Stimulated activated CD8-positive, alpha-beta memory T cell treated with anti-CD3 and anti-CD28 coated beads, Interleukin-2, amount 100 ng/mL, for 48 hours (primary cell): ENCODE measurements at places on chromosomes 3 and 15.

DNA sequence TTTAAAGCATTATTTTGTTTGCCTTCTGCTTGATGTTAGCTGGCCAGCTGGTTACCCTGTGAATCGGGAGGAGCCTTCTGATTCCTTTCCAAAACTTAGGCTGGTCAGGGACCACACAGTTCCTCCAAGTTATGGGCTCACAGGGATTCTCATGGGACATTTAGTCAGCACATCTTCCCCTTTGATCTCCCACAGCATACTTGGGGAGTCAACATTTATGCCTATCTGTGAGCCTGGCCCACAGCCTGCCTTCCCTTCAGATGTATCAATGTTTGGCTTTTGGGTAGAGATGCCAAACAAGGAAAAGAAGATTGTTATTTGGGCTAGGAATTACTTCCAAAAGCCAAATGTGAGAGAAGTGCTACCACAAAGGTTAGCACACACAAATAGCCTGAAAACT lies 32.6 kb upstream of the DCP1A start:
- DNase-seq = no peak

DNA sequence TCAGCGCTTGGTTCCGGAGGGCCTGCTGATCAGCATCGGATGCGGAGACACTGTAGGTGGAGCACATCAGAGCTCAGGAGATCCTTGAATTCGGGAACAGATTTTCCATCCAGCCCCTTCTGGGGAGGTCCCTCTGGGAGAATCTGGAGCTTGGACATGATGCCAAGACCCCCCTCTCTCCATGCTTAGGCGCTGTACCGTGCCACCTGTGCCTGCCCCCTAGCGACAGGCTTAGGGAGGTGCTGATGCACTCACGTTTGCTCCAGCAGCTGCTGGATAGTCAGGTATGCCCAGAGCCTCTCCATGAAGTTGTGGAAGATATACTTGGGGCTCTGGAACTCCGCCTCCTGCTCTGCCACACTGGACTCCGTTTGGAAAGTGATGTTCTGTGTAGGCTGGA lies 9.7 kb downstream of the ITIH4 start:
- DNase-seq = no peak

GRCh38 chr3:14440531-14441239 lies 38.3 kb downstream of the SLC6A6 start:
- no peak for DNase-seq

- DNase-seq = no peak
Measured at GRCh38 chr3:170477395-170477794, 58.7 kb downstream of the CLDN11 start.

- DNase-seq = no peak
Measured at GRCh38 chr3:25618028-25618427, 46.7 kb downstream of the TOP2B start.

- DNase-seq = no peak
Measured at GRCh38 chr3:149534671-149535332, 60.3 kb downstream of the TM4SF4 start.

GRCh38 chr15:40234783-40235182 lies 4.1 kb upstream of the PAK6 start:
- DNase-seq = no peak

DNA sequence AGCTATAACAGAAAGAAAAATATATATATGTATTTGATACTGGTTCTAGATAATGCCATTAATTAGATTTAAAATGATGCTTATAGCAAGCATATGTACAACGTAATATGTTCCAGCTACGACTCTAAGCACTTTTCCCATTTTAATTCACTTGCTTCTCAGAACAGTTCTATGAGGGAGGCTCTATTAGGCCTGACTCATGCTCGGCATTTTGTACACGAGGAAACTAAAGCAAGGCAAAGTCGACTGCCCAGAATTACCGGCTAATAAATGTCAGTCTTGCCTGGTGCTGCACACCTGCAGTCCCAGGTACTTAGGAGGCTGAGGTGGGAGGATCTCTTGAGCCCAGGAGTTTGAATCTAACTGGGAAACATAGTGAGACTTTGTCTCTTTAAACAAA lies 106.0 kb downstream of the PTPRG start:
- DNase-seq = no peak

GRCh38 chr3:36743826-36744225 lies 20.5 kb downstream of the DCLK3 start:
- DNase-seq = no peak

- no peak for DNase-seq
Measured at GRCh38 chr3:157921811-157922210, 184.4 kb downstream of the SHOX2 start.

DNA sequence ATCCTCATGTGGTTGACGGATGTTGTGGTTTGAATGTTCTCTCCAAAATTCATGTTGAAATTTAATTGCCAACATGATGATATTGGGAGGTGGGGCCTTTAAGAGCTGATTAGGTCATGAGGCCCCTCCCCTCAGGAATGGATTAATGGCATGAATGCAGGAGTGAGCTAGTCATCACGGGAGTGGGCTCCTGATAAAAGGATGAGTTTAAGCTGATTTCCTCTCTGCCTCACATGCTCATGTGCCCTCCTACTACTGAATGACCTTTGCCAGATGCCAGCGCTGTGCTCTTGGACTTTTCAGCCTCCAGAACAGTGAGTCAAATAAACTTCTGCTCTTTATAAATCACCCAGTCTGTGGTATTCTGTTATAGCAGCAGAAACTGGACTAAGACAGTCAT lies 111.2 kb downstream of the MYO5A start:
- DNase-seq = no peak

- DNase-seq = no peak
Measured at GRCh38 chr15:26877831-26878230, 11.0 kb downstream of the GABRA5 start.

DNA sequence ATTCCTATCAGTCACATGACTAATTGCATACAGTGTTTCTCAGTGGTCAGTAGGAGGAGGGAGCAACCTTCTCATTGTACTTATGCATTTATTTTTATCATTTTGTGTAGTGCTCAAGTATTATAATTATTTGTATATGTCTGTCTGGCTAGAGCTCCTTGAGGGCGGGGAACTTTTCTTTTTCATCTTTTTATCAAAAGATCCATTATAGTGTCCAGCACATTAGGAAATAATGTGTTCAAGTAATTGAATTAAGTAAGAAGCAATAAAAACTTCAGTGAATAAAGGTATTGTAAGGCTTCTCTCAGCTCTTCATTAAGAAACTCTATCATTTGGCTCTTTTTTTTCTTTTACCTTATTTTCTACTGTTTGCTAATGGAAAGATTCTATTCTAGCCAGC lies 18.8 kb downstream of the FGF7 start:
- no peak for DNase-seq

DNA sequence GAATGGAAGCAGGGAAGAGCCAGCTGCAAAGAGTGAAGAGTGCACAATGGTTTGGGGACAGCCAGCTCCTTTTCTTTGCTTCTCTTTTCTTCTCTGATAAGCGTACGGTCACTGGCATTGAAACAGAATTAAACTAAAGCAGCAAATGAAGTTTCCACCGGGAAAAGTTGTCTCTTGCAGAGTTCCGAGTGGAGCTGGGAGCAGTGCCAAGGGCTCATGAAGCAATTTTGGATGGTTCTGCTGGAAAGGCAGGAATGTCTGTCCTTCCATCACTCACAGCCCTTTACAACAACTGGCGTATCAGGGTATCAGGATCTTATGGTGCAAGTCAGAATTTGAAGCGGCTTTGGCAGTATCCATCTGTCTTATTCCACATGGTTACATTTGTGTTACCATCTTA lies 1042.9 kb downstream of the NTRK3 start:
- DNase-seq = no peak

- DNase-seq = no peak
Measured at GRCh38 chr15:69537901-69538300, 85.3 kb downstream of the RPLP1 start.

DNA sequence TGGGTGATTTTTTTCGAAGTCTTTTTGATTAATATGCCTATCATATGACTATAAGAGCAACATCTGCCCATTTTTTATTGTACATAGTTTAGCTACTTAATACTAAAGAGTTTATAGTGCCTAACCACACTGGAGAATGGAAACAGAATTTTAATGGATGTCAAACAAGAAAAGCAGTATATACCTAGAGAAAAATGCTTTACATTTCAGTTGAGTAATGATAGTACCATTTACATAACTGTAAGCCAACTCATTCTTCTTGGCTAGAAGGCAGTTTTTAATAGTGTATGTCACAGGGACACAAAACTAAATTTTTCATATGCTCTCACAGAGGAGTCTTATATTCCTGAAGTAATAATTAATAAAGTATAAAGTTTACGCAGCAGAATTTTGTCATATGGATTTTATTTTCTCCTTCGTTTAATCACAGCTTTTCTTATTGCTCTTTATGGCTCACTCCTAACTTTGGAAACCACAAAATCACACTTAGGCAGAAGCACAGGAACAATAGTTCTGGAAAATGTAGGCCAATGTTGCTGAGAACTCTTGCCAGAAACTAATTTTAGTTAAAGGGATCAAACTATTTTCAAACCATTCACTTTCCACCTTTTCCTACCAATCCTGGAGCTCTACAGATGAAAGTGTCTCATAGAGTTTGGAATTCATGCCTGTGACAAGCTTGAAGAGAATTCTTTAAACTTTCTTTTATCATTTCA lies 243.6 kb downstream of the ZIC1 start:
- DNase-seq = no peak

DNA sequence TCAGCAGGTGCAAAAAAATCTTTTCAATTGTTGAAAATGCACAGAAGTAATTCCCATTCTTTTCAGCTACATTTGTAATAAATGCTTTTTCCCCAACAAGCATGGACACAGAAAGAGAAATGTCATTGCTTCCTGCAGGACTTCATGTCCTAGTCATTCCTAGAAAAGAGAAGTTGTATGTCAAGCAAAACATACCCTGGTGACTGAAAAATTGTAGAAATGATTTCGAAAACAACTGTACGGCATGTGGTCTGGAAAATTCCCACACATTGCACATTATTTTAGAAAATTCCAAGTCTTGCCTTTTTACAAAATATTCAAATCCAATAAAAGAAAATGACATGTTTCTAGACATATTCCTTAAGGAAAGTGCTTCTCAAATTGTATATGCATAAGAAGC lies 50.4 kb upstream of the ALCAM start:
- no peak for DNase-seq

- DNase-seq = no peak
Measured at GRCh38 chr3:47432673-47433072, 43.1 kb downstream of the SCAP start.

- DNase-seq = no peak
Measured at GRCh38 chr3:119589102-119589773, 8.4 kb upstream of the PLA1A start.

DNA sequence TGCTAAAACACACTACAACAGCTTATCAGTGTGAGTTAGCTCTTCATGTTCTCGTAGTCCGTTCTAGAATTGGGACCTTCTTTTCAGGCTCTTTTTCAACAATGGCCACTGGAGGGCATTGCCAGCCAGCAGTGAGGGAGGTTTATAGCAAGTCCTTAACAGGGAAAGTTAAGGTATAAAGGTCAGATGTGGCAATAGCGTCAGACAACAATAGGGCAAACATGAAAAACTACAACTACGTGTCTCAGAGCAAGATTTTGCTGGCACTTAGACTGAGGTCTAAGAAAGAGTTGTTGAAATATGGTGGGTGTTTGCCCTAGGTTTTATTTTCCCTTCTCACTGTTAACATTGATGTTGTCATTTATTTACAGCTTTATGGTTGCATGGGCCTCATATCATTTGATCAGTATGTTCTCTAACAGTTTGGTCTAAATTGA lies 161.4 kb downstream of the GMNC start:
- DNase-seq = peak; percentile 0

GRCh38 chr15:67820992-67821783 lies 4.1 kb upstream of the SKOR1 start:
- DNase-seq = no peak

GRCh38 chr15:43975770-43976169 lies 149.0 kb downstream of the WDR76 start:
- no peak for DNase-seq

DNA sequence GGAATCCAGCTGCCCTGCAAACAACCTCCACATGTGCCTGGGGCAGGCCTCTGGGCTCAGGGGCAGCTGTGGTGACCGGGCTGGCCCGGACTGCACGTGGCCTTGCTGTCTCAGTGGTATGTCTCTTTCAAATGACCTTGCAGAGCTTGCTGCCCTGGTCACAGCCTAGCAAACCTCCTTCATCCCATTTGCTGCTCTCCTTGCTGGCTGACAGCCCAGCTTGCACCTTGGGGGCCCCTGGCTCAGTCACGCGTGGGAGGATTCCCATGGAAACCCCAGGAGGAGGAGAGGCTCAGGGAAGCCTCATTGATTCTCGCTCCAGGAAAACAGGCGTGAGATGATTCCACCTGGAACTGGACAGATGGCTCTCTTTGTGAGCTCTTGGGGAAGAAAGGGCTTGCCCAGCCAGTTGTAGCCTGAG lies 5.6 kb downstream of the SPSB4 start:
- no peak for DNase-seq

DNA sequence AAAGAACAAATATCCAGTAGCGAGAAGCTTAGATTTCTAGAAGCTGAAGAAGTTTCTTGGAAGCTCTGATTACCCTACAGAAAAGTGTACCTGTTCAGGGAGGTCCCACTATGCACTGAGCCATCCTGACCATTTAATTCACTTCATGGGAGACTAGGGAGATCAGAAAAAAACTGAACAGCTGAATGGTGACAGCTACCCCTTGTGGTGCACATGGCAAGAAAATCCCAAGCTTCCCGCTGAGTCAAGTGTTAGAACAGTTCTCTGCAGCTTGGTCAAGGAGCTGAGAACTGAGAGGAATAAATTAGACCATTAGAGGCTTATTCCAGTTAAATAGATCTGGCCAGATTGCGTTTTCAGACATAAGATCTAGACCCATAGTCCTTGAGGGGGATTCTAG lies 197.2 kb upstream of the VEPH1 start:
- DNase-seq = no peak
